Fibroblast of skin of left quadriceps (primary cell): ENCODE measurements at places on chromosomes 6 and 20.
A peak's percentile ranks its signal among the peaks of the same experiment; 100 is the strongest.

GRCh38 chr20:41361757-41362747 is 4.6 kb downstream of the EMILIN3 start:
- DNase-seq: no peak

- DNase-seq: no peak
Measured at GRCh38 chr6:129691709-129692108, 18.3 kb downstream of the ARHGAP18 start.

DNA sequence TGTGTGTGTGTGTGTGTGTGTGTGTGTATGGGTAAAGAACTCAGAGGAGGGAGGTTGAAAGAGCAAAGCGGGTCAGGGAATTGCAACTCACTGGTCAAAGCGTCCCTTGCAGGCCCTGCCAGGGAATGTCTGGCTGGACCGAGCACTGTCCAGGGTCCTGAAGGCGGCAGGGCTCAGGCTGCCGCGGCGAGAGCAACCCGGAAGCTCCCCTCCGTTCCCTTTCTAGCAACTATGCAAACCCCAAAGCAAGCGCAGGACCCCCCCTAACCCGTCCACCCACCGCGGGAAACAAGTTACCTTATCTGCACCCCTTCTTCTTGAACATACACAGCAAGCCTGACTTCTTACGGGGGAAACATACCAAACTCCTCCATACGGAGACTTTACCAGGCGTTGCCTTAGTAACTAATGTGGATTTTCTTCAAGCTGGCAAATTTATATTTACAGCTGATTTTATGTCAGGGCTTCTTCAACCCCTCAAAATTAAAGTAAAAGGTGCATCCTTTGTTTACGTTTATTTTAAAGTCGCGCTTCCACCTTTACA is 538 bp upstream of the GRM1 start:
- peak; percentile 2 for DNase-seq

DNA sequence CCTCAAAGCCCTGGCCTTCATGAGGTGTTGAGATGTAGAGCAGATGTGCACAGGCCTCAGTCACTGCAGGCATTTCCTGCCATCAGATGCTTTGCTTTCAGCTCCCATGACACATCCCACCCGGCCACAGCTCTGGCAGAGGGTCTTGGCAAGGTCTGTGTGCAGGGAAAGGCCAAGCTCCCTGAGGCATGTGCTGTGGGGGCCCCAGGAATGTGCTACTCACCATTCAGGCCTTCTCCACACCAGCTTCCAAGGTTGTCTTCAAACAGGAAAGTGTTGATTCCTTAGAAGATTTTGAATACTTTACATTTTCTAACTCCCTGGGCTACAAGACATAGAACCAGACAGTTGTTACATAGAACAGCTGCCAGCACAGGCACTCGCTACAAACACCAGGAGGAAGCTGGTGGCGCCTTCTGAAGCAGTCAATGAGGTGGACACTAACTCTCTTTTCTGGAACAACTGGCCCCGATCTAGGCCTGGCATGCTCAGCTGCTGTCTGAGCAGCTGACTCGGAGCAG is 27.8 kb downstream of the CASS4 start:
- peak; percentile 99 for DNase-seq

DNA sequence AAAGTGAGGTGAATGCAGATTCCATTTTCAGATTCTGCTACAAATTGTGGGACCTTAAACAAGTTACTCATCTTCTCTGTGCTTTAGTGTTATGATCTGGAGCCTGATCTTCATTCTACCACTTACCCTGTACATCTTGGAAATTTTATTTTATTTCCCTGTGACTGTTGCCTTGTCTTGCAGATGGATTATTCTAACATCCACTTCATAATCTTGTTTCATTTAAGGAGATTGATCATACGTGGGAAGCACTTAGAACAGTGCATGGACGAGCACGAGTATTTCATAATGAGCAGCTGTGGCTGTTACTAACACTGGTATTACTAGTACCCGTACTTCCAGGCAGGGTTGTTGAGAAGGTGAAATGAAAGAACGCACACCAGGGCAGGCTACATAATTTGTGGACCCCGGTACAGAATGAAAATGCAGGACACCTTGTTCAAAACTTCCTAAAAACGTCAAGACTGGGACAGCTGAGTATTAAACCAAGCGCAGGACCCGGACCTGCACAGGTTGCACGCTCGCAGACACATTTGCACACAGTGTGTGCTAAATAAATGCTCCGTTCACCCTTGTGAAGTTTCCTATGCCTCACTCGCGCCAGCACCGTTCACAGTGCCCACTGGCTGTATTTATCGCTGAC is 535 bp upstream of the CCDC170 start:
- no peak for DNase-seq

- DNase-seq: no peak
Measured at GRCh38 chr20:39009348-39009747, 47.2 kb downstream of the DHX35 start.

- peak; percentile 51 for DNase-seq
Measured at GRCh38 chr6:35181933-35182612, 31.7 kb upstream of the SCUBE3 start.

DNA sequence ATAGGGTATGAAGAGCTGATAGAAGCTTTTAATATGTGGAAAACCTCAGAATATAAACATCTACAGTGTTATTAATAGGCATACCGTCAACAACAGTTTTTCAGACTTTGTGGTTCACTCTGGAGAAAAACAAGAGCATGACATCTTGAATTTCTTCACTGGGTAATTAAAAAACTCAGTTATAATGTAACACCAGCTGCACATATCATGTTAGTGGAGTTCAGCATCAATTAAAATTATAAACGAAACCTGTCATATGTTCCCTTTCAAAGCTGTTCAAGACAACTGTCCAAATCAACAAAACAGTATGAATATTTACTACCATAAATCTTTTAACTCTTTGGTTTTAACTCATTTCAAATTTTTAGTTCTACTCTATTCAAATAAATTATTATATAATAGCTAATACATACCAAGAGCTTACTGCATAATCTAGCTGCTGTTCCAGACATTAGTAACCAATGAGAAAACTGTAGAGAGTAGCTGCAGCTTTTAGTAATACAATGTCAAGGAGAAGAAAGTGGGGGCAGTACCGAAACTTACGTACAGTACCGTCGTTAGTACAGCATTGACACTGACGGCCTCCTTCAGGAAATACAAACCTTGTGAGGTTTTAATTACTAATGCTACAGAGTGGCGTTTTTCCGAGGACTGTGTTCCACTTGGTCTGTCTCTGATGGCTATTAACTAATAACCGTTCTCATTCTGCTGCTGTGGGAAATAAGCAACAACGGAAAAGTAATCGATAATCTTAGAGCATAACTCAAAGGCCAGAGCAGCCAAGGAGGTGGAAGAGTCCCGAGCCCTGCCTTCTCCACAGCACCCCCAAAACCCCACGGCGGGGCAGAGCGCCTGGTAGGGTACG is 532 bp upstream of the PM20D2 start:
- DNase-seq: no peak

DNA sequence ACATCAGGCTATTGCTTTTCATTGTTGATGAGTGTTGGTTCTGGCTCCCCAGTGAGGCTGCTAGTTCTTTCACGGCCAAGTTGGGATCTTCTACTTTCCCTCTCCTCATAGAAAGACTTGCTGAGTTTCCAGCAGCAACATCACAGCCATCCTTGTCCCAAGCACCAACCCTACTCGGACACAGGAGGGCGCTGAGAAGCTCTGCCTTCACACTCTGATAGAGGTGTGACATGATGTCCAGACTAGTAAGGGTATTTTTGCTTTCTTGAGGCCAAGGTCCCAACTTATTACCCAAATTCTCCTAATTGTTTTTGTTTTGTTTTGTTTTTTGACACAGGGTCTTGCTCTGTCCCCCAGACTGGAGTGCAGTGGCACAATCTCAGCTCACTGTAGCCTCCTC is 3.0 kb upstream of the GCM1 start:
- DNase-seq: no peak

DNA sequence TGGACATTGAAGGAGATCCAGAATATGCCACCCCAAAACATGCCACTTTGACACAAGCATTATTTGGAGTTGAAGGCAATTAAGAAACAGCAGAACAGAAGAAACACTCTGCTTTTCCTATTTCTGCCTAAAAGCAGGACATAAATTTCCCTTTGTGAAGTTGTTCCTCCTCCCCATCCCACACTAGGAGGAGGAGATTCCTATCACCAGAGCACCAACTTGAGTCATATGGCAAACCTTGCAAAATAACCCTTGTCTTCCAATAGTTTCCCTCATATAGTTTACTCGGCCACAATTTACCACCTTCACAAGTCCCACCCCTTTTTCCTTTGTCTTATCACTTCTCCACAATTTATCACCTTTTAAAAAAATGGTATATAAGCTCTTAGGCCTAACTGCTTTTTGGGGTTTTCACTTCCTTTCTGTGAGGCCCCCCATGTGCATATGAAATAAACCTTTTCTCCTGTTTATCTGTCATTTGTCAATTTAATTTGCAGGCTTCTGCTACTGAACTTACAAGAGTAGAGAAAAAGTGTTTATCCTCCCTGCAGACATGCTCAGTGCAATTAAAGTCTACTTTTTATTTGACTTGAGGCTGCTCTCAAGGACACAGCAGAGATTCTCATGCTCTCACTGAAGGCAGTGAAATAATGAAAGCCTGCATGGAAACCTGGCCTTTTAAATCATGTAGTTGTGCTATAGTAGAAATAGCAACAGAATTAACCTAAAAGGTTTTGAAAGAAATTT is 2.8 kb upstream of the RAB23 start:
- peak; percentile 38 for DNase-seq

DNA sequence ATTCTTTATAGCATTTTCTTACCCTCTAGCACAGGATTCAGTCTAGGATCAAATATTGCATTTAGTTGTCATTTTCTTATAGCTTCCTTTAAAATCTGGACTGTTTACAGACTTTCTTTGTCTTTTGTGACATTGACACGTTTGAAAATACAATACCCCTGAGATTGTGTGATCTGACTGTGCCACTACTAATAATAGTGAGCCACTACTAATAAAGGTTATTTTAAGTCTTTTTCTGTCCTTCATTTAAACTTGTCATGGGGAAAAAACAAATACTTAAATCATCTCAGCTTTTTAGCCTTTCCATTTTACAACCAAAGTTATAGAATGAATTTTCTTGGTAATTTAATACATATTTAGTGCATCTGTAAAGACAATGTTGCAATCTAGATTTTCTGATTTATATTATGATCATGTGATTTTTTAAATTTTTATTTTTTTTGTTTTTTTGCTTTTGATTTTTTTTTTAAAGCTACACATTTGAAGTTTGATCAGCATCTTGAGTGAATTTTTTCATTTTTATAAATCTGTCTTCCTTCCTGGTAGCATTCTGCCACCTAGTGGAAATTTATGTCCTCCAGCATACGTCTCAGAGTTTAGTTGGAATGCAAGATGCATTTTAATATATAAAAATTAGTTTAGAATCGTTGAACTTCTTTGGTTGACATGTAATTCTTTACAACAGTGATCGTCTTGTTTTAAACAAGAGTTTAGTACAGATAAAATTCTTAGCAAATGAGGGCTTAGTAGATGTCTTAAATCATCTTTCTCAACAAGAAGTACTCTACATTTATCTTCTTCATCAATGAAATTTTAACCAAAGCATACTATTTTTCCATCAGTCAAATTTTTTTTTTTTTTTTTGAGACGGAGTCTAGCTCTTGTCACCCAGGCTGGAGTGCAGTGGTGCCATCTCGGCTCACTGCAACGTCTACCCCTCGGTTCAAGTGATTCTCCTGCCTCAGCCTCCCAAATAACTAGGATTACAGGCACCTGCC is 119.4 kb downstream of the NCOA3 start:
- peak; percentile 36 for DNase-seq

GRCh38 chr20:31831211-31831610 is 12.1 kb downstream of the MYLK2 start:
- no peak for DNase-seq

- no peak for DNase-seq
Measured at GRCh38 chr20:44897133-44897532, 11.6 kb downstream of the YWHAB start.

- no peak for DNase-seq
Measured at GRCh38 chr6:6634735-6635075, 46.2 kb downstream of the LY86 start.

DNA sequence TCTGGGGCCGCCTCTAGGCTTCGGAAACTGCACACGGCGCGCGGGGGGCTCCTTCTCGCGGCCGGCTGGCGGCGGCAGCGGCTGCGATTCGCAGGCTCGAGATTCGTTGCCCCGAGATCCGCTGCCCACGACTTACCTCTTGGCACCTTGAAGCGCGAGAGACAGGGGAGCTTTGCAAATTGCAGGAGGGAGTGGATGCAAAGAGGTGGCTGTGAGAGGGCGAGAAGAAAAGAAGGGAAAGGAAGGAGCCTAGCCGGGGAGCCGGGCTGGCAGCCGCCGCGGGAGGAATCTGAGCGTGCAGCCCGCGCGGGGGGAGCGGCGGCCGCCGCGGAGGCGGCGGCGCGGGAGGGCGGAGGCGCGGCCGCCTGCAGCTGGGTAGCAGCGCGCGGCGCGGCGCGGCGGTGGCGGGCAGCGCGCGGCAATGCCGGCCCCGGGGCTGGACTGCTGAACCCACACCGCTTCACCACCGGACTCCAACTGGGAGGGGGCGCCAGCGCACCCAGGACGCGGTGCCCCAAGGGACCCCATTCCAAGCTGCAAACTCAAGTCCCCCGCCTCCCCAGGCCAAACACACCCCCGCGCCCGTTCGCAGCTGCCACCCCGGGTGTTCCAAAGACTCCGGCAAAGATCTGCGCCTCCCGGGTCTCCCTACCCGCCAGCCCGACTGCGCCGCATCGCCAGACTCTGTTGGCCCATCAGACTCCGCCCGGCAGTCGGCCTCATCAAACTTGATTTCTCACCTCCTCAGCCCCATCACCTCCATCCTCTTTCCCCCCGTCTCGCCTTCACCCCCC is 44.2 kb upstream of the SUPT3H start:
- no peak for DNase-seq

- DNase-seq: no peak
Measured at GRCh38 chr6:105926318-105926717, 159.8 kb upstream of the PRDM1 start.

DNA sequence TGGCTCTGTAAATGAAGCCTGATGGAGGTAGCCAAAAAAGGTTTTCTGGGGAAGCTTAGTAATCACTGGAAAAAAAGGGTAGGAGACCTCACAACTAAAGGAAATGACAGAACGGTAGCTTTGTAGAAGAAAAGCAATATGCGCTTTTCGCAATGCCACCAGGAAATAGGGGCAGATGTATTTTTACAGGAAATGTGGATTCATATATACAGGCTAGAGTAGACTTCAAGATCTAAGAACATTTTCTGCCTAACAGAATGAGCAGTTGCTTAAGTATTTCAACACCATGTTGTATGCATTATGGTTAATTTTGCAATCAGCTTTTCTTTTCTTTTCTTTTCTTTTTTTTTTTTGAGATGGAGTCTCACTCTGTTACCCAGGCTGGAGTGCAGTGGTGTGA is 219.6 kb downstream of the CD83 start:
- DNase-seq: peak; percentile 60

DNA sequence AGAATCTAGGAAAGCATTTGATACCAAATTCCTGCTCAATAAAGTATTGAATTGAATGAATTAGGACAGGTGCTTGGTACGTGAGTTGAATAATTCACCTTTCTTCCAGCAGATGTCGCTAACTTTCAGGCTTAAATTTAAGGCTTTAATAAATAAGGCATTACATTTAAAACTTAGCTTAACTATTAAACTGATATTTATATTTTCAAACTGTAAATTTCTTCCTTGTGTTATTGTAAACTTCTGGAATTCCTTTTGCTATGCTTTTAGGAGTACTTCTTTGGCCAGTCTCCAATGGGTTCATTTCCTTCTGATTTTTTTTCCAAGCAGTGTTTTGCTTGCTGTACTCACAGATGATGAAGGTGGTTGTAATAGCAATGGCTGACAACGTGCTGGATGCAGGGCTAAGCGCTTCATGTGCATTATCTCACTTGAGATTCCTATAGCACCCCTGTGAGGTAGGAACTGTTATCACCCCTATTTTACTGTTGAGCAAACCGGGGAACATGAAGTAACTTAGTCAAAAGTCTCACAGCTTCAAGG is 71.3 kb upstream of the SLC2A12 start:
- peak; percentile 58 for DNase-seq

GRCh38 chr6:156846845-156847599 is 69.8 kb downstream of the ARID1B start:
- no peak for DNase-seq
